ENCODE measurements at places on chromosomes 7 and 10. TPM values are rescaled to one million over a fixed set of nuclear protein-coding genes. Genes with fewer than 3 reads are reported as not detected.

GRCh38 chr10:87685832-87686574 lies 26.3 kb downstream of the PAPSS2 start:
- H3K27ac ChIP-seq: no peak overlapping the region
- no peak overlapping the region for H3K4me3 ChIP-seq
- no peaks in the 10 kb centered on the region for H3K36me3 ChIP-seq
- H3K4me1 ChIP-seq: peaks cover 18% of the 10 kb centered on the region
- DNase-seq: peak; percentile 45

DNA sequence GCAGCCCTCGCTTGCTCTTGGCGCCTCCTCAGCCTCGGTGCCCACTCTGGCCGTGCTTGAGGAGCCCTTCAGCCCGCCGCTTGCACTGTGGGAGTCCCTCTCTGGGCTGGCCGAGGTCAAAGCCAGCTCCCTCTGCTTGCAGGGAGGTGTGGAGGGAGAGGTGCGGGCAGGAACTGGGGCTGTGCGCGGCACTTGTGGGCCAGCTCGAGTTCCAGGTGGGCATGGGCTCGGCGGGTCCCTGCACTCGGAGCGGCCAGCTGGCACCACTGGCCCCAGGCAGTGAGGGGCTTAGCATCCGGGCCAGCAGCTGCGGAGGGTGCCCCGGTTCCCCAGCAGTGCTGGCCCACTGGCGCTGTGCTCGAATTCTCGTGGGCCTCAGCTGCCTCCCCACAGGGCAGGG lies 152.1 kb upstream of the SEMA3C start:
- H3K4me3 ChIP-seq: no peak overlapping the region
- no peaks in the 10 kb centered on the region for H3K27me3 ChIP-seq
- peaks cover 36% of the 10 kb centered on the region for H3K4me1 ChIP-seq
- no peak for DNase-seq
- H3K27ac ChIP-seq: no peak overlapping the region

- no peaks in the 10 kb centered on the region for H3K27me3 ChIP-seq
- H3K36me3 ChIP-seq: no peaks in the 10 kb centered on the region
- H3K4me3 ChIP-seq: no peak overlapping the region
- no peaks in the 10 kb centered on the region for H3K4me1 ChIP-seq
- H3K27ac ChIP-seq: no peak overlapping the region
These were observed 322.1 kb downstream of the DNAJB6 start for GRCh38 chr7:157658851-157659412.

- H3K36me3 ChIP-seq: no peaks in the 10 kb centered on the region
- no peaks in the 10 kb centered on the region for H3K27me3 ChIP-seq
- H3K4me1 ChIP-seq: no peaks in the 10 kb centered on the region
These were observed 303.0 kb downstream of the ARL4A start for GRCh38 chr7:12990440-12990839.

- H3K4me3 ChIP-seq: no peak overlapping the region
- no peak for DNase-seq
- H3K36me3 ChIP-seq: no peaks in the 10 kb centered on the region
- H3K4me1 ChIP-seq: no peaks in the 10 kb centered on the region
- H3K27ac ChIP-seq: no peak overlapping the region
These were observed 38.6 kb downstream of the STEAP4 start for GRCh38 chr7:88268051-88268450.

- 0 out of 2 replicates have a peak, but pooled peaks cover 4% of the 10 kb centered on the region for H3K4me1 ChIP-seq
- no peak overlapping the region for H3K27ac ChIP-seq
- H3K36me3 ChIP-seq: no peaks in the 10 kb centered on the region
These were observed 111.8 kb downstream of the VIPR2 start for GRCh38 chr7:159032753-159033472.

The AKR1C8 gene
- total RNA-seq: not detected

The ASAH2 gene
- total RNA-seq: 14.0 TPM

The LIPN gene
- not detected for total RNA-seq

The EPHB6 gene
- 30.5 TPM for total RNA-seq

DNA sequence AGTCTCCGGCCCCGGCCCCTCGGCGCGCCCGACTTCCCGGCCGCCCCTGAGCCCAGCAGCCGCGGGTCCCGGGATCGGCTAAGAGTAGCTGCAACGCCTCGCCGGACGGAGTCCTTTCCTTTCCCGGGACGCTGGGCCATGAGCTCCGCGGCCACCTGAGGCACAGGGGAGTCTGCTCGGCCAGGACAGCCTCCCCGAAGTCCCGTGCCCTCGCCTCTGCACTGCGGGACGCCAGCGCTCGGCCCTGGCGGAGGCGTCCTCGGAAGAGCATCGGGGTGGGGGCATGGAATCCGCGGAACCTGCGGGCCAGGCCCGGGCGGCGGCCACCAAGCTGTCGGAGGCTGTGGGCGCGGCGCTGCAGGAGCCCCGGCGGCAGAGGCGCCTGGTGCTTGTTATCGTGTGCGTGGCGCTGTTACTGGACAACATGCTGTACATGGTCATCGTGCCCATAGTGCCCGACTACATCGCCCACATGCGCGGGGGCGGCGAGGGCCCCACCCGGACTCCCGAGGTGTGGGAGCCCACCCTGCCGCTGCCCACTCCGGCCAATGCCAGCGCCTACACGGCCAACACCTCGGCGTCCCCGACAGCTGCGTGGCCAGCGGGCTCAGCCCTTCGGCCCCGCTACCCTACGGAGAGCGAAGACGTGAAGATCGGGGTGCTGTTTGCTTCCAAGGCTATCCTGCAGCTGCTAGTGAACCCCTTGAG lies 502 bp downstream of the SLC18A3 start:
- peaks cover 82% of the 10 kb centered on the region for H3K27me3 ChIP-seq
- H3K27ac ChIP-seq: no peak overlapping the region
- H3K4me1 ChIP-seq: no peaks in the 10 kb centered on the region

GRCh38 chr10:125010362-125010761 lies 68.4 kb downstream of the ZRANB1 start:
- no peak overlapping the region for H3K27ac ChIP-seq
- no peaks in the 10 kb centered on the region for H3K27me3 ChIP-seq
- H3K36me3 ChIP-seq: no peaks in the 10 kb centered on the region
- H3K4me1 ChIP-seq: peaks cover 8% of the 10 kb centered on the region

The ADCYAP1R1 gene
- not detected for total RNA-seq

The TSPAN33 gene
- 23.7 TPM for total RNA-seq

DNA sequence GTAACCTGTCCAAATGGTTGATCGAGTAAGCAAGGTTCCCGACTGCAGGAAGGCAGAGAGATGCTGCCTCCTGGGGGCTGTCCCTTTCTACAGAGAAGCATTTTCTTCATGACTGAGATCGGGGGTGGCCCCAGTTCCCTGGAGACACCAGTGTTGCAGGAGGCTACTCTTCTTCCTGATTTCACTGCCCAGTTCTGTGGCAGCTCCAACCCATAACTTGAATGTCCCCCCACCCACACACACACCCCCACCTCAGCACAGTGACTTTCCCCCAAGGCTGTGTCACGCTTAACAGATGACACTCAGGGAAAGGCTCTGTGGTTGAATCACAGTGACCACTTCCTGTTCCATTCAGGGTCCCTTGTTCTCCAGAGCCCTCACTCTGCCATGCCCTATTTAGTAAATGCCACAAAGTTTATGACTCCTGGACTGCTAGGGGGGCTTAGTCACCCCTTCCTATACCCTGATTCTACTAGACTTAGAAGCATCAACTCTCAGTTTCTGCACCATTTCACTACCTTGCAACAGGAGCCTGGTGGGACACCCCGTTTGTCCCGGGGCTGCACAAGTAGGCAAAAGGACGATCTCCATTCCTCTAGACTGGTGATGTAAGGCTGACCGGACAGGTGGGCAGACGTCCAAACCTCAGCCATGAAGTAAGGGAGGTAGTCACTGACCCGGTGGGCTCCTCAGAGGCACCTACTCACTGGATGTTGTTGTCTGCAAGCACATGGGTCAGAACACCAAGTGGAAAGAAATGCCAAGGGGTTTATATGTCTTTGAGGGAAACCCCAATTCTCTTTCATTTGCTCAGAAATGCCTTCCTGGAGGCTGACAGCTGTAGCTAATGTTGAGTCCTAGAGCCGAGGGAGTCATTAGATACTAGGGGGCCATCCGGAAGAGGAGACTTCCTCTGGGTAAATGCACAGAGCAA lies 31.3 kb upstream of the SMC3 start:
- peak; percentile 74 for DNase-seq
- H3K36me3 ChIP-seq: no peaks in the 10 kb centered on the region

The ITIH2 gene
- total RNA-seq: not detected

DNA sequence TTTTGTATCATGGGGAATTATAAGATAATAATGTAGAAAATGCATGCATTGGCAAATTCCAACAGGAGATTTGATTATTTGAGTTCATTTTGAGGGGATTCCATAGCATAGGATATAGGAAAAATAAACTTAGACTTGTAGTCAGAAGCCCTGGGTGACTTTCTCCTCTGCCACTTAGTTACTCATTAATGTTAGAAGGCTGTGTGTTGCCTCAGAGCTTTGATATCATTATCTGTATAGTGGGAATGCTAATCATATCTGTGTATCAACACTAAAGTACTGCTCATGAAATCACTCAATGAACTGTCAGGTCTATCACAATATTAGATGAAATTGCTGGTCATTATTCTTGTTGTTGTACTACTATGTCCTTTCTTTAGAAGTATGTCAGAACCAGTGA lies 23.0 kb upstream of the TEX47 start:
- no peak overlapping the region for H3K4me3 ChIP-seq
- H3K27me3 ChIP-seq: no peaks in the 10 kb centered on the region
- no peaks in the 10 kb centered on the region for H3K36me3 ChIP-seq
- no peak for DNase-seq
- no peaks in the 10 kb centered on the region for H3K4me1 ChIP-seq

- 0 out of 2 replicates have a peak, but pooled peaks cover 10% of the 10 kb centered on the region for H3K4me1 ChIP-seq
- DNase-seq: peak; percentile 47
- H3K27me3 ChIP-seq: no peaks in the 10 kb centered on the region
- no peaks in the 10 kb centered on the region for H3K36me3 ChIP-seq
These were observed 12.2 kb upstream of the REPIN1 start for GRCh38 chr7:150356265-150356897.

GRCh38 chr7:148799893-148800555 lies 84.1 kb downstream of the EZH2 start:
- H3K4me3 ChIP-seq: no peak overlapping the region
- H3K27ac ChIP-seq: no peak overlapping the region
- peaks cover 24% of the 10 kb centered on the region for H3K36me3 ChIP-seq
- no peak for DNase-seq
- no peaks in the 10 kb centered on the region for H3K27me3 ChIP-seq
- no peaks in the 10 kb centered on the region for H3K4me1 ChIP-seq

DNA sequence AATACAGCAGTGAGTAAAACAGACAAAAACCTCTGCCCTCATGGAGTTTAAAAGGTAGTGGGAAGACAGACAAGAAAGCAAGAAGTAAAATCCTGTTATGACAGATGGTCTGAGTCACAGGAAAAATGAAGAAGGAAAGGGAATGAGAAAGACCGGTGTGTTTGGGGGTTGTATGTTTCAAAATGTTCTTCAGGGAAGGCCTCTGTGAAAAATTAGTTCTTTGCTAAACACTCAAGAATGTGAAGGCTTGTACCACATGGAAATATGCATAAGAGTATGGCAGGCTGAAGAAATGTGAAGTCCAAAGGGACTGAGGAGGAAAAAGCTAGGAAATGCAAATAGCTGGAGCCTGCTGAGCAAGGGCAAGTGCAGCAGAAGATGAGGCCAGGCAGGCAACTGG lies 315.9 kb upstream of the SEMA3A start:
- no peaks in the 10 kb centered on the region for H3K27me3 ChIP-seq
- peaks cover 9% of the 10 kb centered on the region for H3K4me1 ChIP-seq
- DNase-seq: no peak
- no peaks in the 10 kb centered on the region for H3K36me3 ChIP-seq
- no peak overlapping the region for H3K27ac ChIP-seq

DNA sequence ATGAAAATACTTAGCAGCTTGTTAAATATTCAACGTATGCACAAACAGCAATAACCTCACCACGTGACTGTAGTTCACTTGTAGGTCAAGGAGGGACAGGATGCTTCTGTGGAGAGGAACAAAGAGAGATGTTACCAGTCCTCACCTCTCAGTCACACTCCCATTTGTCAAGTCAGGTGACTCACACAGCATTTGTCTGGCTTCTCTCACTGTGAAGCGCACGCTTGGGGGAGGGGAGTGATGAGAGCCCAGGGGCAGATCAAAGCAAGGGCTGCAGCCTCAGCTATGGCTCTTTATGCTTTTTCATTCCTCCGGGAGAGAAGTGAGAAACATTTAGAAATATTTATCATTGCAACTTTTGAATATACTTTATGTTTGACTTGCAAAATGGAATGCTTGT lies 2.9 kb upstream of the RBM20 start:
- H3K27ac ChIP-seq: no peak overlapping the region
- DNase-seq: peak; percentile 53
- peaks cover 13% of the 10 kb centered on the region for H3K4me1 ChIP-seq
- no peaks in the 10 kb centered on the region for H3K36me3 ChIP-seq
- no peak overlapping the region for H3K4me3 ChIP-seq

GRCh38 chr7:136144182-136144581 lies 167.0 kb upstream of the MTPN start:
- H3K36me3 ChIP-seq: no peaks in the 10 kb centered on the region
- peaks cover 56% of the 10 kb centered on the region for H3K27me3 ChIP-seq
- H3K4me1 ChIP-seq: no peaks in the 10 kb centered on the region
- no peak overlapping the region for H3K27ac ChIP-seq

The HMX2 gene
- total RNA-seq: not detected

DNA sequence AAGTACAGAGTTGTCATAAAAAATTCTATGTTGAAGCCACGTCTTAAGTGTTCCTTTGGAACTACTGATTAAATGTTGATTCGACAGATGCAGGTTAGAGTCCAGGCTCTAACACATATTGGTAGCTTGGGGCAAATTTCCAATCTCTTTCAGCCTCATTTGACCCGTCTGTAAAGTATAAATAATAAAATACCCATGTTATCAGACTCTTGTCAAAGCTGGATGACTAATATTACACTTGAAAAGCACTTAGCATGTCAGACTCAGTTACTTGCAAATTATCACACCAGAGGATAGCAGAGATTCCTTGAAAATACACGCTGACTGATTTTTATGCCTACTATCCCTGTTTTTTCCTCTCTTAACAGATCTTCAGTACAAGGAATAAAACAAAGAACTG lies 18.1 kb upstream of the MACC1 start:
- no peaks in the 10 kb centered on the region for H3K36me3 ChIP-seq
- no peaks in the 10 kb centered on the region for H3K27me3 ChIP-seq
- no peak overlapping the region for H3K4me3 ChIP-seq
- DNase-seq: no peak
- peaks cover 27% of the 10 kb centered on the region for H3K4me1 ChIP-seq
- no peak overlapping the region for H3K27ac ChIP-seq

DNA sequence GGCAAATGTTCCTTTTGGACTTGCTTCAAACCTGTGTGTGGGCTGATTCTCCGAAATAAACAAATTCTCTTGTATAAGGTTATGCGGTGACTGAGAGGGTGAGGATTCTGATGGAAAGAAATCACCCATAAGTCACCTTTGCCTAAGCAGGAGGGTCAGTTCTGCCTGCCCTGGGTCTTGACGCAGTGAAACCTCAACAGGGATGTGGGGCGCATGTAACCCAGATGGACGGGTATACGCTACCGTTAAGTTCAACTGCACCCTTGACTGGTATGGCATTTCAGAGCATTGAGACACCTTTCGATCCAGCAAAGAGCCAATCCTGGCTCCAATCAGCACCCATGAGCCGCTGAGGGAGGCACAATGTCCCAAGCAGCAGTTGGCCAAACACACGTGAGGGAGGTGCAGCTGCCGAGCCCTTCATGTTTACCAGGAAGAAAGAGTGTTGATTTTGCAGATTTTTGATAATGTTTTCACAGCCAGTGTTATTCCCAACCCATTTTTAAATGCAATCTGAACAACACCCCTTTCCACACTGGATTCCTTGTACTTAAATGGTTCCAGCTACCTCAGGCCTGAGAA lies 48.1 kb downstream of the SORBS1 start:
- no peak overlapping the region for H3K27ac ChIP-seq
- peaks cover 21% of the 10 kb centered on the region for H3K4me1 ChIP-seq
- H3K4me3 ChIP-seq: no peak overlapping the region
- DNase-seq: no peak
- H3K36me3 ChIP-seq: no peaks in the 10 kb centered on the region

- no peaks in the 10 kb centered on the region for H3K36me3 ChIP-seq
- H3K4me3 ChIP-seq: no peak overlapping the region
- H3K4me1 ChIP-seq: peaks cover 46% of the 10 kb centered on the region
- peak overlapping the region; percentile 89 for H3K27ac ChIP-seq
- no peaks in the 10 kb centered on the region for H3K27me3 ChIP-seq
These were observed 149.9 kb downstream of the SFMBT2 start for GRCh38 chr10:7260912-7261311.
